ELF-1 (cell line): ENCODE measurements at places on chromosomes 6 and 20.

DNA sequence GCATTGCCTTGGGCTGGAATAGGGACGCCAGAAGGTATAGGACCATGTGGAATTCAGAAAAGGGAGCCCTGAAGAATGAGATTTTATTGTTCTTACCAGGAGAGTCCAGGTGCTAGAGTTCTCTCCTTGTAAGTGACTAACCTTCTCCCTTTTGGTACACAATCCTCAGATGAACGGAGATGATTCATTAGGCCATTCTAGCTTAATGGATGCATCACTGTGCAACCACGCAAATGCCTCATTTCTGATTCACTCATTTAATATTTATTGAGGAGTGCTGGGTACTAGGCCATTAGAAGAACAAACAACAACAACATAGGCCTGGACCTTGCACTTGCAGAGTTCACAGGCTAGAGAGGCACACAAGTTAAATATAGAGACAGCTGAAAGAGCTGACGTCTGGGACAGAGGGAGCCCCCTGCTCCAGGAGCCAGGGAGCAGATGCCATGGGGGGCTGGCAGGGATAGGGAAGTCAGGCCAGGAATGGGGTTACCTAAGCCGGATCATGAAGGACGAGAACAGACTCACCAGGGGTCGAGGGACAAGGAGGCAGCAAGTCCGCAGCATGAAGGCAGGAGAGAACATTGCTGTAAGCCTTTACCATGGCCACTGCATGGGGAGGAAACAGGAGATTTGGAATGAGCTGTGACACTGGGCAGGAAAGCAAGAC, 179.5 kb upstream of the AKAP12 start:
- no peak for DNase-seq

- DNase-seq, result peak; percentile 40
Measured at GRCh38 chr6:15793288-15793687, 130.5 kb upstream of the DTNBP1 start.

GRCh38 chr20:32537657-32538525, 47.2 kb downstream of the NOL4L start:
- DNase-seq, result no peak

DNA sequence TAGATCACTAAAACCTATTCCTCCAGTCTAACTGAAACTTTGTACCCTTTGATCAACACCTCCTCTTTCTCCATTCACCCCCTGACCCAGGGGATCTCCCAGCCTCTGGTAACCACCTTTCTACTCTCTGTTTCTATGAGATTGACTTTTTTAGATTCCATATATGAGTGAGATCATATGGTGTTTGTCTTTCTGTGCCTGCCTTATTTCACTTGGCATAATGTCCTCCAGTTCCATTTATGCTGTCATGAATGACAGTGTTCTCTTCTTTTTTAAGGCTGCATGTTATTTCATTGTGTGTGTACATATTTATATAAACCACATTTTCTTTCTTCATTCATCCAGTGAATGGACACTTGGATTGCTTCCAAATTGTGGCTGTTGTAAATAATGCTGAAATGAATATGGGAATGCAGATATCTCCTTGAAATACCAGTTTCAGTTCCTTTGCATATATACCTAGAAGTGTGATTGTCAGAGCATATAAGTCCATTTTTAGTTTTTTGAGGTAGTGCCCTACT, 57.7 kb downstream of the DHX35 start:
- no peak for DNase-seq

DNA sequence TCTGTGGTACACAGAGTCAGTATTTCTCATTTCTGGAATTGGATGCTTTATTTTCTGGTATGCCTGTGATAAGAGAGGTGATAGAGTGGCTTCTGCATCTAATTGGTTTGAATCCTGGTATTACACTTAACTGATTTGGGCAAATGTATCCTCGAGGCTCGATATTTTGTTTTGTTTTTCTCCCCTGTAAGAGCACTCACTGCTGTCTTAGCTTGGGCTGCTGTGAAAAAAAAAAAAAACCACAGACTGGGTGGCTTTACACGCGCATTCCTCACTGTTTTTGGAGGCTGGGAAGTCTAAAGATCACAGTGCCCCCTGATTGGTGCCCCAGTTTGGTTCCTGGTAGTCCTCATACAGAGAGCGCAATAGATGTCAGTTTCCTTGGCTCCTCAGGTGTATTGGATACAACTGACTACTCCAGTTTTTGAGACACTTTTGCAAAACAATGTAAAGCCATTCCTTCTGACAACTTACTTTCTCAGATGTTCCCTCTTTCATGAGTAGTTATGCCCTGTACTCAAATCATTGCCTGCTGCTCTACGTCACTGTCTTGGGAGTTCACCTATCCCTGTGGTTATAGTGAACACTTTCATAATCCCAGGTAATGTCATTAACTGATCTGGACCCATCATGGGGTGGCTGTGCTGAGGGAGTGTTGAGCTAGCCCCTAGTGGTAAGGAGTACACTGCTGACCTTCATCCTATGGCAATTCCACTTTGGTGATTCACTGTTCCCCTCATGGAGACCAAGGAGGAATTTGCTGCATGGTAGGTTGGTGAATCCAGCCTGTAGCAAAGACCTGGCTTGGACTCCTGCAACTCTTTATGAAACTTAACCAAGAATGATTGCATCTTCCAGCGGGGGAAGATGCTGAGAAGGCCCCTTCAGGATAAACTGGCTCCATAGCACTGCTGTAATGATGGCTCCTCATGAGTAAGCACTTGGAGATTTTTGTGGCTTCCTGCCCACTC, 3.5 kb upstream of the ACAT2 start:
- no peak for DNase-seq

- DNase-seq, result no peak
Measured at GRCh38 chr6:71368284-71368683, 79.7 kb downstream of the OGFRL1 start.

GRCh38 chr6:54970337-54970736, 123.8 kb downstream of the FAM83B start:
- DNase-seq, result no peak

- DNase-seq, result no peak
Measured at GRCh38 chr20:63572071-63572787, 1.8 kb downstream of the HELZ2 start.

DNA sequence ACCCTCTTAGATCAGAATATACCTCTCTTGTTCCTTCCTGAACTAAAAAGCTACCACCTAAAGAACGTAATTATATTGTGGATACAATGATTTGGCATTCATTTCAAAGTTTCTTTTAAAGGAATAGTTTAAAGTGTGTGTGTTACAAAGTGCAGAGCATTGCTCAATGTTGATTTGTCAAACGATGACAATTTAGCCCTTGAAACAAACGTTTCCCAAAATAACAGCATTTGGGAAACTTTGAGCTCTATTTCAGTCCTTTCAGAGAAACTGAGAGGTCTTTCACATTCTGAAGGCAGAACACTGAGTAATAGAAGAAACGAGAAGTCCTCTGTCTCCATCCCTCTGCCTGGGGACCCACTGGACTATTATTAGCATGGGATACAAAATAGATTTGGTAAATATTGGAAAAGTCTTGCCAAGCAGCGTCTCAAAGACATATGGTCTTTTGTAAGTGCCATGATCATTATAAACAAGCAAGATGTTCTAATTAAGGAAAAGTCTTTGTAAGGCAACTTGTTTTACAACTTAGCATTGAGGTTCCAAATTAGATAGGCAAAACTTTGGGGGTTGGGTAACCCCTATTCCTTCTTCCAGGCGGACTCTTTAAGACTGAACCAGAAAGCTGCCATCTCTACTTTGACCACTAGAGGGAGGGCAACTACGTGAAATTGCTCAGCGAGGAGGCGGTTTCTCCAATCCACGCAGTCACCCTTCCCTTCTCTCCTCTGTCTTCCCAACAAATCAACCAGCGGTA, 208.8 kb downstream of the RNF144B start:
- peak; percentile 74 for DNase-seq

DNA sequence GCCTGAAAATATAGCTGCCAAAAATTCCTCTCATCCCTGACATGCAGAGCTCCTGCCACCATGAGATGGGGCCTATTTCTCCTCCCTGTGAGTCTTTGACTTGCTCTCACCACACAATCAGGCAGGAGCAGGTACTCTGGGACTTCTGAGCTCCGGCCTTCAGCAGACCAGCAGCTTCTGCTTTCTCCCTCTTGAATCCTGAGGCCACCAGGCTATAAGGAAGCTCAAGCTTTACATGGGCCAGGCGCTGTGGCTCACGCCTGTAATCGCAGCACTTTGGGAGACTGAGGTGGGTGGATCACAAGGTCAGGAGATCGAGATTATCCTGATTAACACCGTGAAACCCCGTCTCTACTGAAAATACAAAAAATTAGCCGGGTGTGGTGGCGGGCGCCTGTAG, 238.7 kb upstream of the RREB1 start:
- no peak for DNase-seq

DNA sequence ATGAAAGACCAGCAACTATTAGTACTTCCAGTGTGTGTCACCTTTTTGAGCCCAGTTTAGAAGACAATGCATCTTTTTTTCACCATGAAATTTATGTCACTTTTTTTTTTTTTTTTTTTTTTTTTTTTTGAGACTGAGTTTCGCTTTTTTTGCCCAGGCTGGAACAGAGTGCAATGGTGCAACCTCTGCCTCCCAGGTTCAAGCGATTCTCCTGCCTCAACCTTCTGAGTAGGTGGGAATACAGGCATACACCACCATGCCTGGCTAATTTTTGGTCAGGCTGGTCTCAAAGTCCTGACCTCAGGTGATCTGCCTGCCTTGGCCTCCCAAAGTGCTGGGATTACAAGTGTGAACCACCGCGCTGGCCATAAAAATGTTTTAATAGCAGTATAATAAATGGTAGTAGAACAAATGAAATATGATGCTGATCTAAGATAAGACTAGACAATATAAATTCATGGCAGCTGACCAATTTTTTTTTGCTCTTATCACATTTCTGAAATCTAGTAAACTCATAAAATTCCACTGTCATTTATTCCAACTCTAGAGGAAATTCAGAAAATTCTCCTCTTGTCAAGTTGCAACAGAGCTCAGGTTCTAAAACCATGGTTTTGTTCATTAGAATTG, 21.3 kb downstream of the NHSL1 start:
- no peak for DNase-seq

DNA sequence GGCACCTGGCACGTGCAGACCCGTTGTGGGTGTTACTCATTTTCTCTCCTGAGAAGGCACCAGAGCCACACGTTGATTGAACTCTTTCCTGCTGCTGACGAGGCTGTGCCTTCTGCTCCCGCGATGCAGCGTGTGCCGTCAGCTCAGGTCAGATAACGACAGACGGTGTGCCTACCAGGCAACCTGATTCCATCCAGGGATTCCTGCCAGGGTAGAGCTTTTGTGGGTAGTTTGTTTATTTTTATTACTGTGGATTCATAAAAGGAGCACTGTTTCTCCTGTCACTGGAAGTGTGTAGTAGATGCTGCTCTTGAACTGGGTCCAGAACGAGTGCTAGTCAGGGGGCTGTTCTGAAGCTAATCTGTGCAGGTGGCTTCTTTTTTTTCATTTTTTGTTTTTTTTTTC, 20.7 kb downstream of the PRPF6 start:
- DNase-seq, result no peak

- no peak for DNase-seq
Measured at GRCh38 chr6:156406099-156406498, 371.1 kb upstream of the ARID1B start.

DNA sequence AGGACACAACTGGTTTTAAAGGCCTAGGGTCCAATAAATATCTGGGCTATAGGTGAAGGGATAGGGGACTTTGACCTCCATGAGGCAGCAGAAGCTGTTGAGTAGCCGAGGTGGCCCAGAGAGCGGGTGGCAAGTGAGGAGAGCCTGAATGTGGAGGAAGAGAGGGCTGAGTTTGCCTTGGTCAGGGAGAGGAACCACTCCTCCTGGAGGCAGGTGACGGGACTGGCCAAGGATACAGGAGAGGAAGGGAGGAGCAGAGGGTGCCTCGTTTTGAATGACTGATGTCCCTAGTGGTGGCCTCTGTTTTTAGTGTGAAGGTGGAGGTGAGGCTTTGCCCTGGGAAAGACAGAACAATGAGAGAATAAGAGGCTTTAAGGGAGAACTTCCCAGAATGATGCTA, 19.1 kb upstream of the AAR2 start:
- DNase-seq, result peak; percentile 80

DNA sequence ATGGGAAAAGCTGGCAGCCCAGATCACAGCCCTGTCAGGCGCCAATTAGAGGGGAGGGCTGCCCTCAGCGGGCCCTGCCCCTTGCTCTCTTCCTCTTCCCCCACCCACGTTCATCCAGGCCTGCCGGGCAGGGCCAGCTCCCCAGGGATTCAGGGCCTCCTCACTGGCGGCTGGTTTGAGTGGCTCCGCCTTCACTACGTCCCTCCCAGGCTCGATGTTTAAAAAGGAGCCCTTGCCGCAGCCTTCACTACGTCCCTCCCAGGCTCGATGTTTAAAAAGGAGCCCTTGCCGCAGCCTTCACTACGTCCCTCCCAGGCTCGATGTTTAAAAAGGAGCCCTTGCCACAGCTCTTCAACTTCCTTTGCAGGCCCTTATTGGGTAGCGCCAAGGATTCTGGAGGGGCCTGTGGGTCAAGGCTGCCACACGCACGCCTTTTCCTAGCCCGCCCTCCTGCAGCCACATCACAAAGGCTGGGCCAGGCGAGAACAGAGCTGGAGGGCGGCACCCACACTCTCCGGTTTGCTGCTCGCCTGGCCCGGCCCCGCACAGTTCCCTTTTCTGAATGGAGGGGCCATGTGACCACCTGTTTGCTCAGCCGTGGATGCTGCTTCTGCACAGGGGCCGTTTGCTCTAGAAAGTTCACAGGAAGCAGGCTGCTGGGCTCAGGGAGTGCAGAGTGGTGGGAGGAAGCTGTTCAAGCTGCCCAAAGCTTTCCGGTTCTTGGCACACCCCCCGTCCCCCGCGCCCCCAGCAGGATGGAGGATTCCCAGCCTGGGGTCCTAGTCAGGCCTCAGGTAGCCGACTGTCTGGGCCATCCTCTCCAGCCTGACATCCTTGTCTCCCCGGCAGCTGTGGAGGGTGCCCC, 1.6 kb downstream of the SLC17A9 start:
- DNase-seq, result peak; percentile 58

- no peak for DNase-seq
Measured at GRCh38 chr6:57097596-57097995, 7.6 kb downstream of the ZNF451 start.

- DNase-seq, result no peak
Measured at GRCh38 chr20:19887556-19888268, 129.4 kb upstream of the NAA20 start.

GRCh38 chr6:83958241-83958685, 75.3 kb upstream of the MRAP2 start:
- DNase-seq, result no peak

DNA sequence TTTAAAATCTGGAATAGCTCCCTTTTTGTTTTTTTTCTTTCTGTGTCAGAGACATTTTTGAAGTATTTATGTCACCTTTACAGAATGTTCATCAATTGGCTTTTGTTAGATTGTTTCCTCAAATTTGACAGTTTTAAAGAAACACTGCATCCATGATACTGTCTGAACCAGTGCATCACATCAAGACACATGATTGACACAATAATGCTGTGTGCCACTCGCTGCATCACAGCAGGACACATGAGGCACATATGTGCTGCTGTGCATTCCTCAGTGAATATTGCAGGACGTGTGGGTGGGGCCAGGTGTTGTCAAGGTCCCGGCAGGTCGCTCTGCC, 37.4 kb downstream of the ERMARD start:
- DNase-seq, result no peak

DNA sequence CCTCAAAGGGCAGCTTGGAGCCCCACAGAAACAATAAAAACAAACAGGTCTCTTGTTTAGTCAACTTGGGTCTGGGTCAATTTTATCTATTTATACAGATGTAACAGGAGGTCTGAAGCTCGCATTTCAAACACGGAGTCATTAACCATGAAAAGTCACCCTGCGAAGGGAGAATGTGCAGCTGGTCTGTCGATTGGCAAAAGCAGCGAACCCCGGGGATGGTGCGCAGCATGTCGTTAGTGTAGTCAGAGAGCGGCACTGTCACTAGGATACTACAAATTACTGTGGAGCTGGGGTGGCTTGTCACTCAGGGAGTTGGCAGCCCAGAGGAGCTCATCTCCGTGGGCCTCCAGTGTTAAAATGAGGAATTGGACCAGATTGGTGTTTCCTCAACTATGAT, 190.4 kb upstream of the ARG1 start:
- DNase-seq, result no peak
